ENCODE measurements at places on chromosomes 5 and 9.

GRCh38 chr5:134174841-134175839, 1.6 kb downstream of the SKP1 start:
- no peak for DNase-seq

GRCh38 chr5:168579488-168580226, 489 bp upstream of the PANK3 start:
- peak; percentile 95 for DNase-seq

DNA sequence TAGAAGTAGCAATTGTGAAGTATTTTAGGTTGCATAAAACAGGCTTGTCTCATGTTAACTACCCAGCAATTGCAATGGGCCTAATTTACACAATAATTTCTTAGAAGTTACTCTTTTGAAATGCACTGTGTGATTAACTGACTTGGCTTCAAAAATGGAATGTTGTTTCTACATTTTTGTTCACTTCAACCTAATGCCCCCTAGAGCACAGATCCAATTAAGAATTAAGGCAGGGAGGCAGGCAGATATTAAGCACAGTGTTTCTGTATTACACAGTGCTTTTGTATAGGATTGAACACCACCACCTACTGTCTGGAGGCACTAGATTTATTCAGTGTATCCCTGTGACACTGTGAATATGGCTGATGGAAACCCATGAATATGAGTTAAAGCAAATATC, 302.1 kb downstream of the FBXL17 start:
- DNase-seq: no peak

GRCh38 chr5:78221467-78221866, 73.0 kb downstream of the AP3B1 start:
- no peak for DNase-seq

DNA sequence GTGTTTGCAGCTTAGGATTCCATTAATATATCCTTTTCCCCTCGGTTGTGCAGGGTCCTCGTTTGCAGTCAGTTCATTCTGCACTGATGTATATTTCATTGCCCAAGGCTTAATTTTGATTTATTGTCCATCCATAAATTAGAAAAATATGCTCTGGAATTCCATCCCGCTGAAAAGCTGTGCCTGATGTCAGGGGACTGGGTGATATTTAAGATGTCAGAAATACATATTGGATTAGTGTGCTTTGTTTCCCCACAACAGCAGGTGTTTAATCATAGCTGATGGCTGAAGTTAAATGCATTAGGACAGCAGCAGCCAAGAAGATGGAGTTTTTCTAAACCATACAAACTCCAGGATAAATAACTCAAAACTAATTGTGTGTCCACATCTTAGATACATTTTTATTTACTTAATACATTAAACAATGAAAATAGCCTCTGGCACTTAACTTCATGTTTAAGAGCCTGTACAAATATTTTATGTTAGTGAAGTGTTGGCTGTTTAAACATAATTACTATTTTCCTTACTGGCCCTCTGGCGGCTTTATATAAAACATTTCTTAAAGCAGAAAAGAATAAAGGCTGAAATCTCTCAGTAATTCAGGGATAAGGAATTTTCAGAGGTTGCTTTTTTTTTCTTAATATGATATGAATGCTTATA, 170.4 kb upstream of the TBCA start:
- no peak for DNase-seq

- DNase-seq: no peak
Observed at GRCh38 chr9:128361296-128361985, 9.7 kb upstream of the URM1 start.

DNA sequence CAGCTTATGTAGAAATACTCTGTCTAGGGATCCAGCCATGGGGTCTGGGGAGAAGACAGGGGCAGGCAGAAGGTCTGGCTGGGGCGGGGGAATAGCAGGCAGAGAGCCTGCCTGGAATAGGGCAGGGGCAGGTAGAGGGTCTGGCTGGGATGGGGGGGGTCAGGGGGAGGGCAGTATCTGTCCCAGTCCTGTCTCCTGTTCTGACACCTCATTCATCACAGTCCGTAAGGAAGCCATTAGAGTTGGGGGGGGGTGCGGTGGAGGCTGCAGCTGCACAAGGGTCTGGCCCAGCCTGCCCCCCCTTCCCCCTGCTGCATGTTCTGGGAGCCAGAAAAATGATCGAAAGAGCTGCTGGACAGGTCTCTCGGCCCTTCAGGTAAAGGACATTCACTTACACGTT, 32.6 kb downstream of the CNTFR start:
- no peak for DNase-seq

- DNase-seq: no peak
Observed at GRCh38 chr5:618450-618849, 6.3 kb downstream of the CEP72 start.

DNA sequence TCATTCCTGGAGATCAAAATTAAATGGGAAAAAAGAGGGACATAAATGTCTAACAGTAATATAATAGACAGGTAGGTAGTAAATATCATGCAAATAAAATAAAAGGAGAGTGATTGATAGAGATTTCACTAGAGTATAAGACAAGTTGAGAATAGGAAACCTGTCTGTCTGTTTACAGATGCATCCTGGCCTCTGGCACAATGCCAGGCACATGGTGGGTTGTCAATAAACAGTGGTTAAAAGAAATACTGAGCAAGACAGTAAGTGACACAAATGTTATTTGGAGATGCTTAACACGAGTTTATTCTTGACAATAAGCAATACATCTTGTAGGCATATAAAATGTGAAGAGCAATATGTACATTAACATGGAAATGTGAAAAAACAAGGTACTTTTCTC, 33.3 kb downstream of the RICTOR start:
- DNase-seq: no peak

DNA sequence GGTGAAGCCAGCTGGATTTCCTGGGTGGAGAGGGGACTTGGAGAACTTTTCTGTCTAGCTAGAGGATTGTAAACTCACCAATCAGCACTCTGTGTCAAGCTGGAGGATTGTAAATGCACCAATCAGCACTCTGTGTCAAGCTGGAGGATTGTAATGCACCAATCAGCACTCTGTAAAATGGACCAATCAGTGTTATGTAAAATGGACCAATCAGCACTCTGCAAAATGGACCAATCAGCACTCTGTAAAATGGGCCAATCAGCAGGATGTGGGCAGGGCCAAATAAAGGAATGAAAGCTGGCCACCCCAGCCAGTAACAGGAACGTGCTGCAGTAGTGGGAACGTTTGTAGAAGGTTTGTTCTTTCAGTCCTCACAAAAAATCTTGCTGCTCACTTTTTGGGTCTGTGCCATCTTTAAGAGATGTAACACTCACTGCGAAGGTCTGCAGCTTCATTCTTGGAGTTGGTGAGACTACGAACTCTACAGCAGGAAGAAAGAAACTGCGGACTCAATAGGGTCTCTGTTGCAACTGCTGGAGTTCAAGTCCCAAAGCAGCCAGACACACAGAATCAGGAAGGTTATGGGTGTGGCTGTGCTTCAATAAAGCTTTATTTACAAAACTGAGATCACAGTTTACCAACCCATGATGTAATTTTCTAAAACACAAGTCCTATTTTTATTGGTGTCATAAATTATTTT, 145.7 kb upstream of the ERCC6L2 start:
- DNase-seq: no peak

GRCh38 chr9:38727497-38728001, 7.6 kb upstream of the FAM240B start:
- DNase-seq: no peak

GRCh38 chr5:126988021-126988569, 42.3 kb downstream of the MARCHF3 start:
- DNase-seq: peak; percentile 5

- no peak for DNase-seq
Observed at GRCh38 chr5:219991-220390, 1.9 kb downstream of the SDHA start.

GRCh38 chr9:36873247-36873875, 160.7 kb downstream of the PAX5 start:
- DNase-seq: peak; percentile 59

DNA sequence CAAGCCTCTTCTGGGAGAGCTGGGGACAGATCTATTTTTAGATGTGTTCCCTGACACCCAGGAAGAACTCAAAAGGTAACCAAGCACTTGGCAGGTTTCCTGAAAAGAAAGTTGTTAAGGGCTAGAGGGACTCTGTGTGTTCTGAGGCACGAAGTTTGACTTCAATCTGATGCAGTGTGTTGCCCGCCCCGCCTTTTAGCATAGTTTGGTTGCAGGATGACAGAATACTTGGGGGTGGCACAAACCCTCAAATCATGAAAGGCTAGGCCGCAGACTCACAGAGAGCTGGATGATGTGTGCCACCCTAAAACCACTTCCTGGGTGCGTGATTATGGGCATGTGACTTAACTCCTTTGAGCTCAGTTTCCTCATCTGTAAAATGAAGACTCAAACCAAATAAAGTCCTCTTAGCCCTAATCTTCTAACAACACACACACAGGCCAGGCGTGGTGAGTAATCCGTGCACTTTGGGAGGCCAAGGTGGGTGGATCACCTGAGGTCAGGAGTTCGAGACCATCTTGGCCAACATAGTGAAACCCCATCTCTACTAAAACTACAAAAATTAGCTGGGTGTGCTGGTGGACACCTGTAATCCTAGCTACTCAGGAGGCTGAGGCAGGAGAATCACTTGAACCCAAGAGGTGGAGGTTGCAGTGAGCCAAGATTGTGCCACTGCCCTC, 12.8 kb upstream of the NDFIP1 start:
- DNase-seq: peak; percentile 79

- DNase-seq: no peak
Observed at GRCh38 chr5:144032375-144032774, 138.1 kb downstream of the YIPF5 start.

- no peak for DNase-seq
Observed at GRCh38 chr5:14309878-14310531, 166.9 kb downstream of the TRIO start.

GRCh38 chr5:20972419-20972925, 984.5 kb upstream of the CDH18 start:
- DNase-seq: no peak

DNA sequence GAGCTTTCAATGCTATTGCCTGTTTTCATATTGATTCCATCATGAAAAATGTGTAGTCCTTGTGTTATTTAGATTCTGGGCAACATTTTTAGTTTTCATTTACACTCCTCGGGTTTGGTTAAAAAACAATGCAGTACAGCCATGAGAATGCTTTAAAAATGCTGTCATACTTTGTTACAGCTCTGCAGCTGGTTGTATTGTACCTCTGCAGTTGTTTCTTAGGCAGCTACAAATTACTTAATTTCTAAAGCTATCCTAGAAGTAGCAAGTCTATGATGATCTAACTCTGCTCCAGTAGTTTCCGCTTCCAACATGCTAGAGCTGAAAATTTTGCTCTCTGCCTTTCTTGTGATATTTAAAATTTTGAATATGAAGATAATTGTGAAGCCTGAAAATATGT, 20.2 kb downstream of the SNX18 start:
- no peak for DNase-seq

DNA sequence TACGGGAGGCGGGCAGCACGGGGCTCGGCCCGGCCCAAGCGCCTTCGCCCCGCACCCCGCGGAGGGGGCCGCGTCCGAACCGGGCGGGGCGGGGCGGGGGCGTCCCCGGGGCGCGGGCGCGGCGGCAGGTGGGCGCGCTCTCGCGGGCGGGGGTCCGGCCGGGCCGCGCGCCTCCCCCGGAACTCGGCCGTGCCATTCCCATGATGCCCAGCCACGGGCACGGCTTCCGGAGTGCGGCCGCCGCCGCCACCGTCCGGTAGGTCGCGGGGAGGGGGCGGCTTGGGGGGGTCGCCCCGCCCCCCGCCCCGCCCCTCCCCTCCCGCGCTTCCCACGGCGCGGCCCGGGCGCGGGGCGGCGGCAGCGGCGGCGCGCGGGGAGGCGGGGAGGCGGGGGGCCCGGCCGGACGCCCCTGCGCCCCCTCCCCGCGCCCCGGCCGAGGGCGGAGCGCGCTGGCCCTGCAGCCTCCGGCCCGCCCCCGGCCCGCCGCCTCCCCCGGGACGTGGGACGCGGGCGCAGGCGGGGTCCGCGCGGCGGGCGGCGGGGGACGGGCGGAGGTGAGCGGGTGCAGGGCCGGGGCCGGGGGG, at the start of gene PPP1R26:
PPP1R26 (plus strand) TSS at position 314 of the 584 bp plus-strand sequence. CDS start 4,729 bp downstream, outside the sequence.
- DNase-seq: no peak

- DNase-seq: no peak
Observed at GRCh38 chr9:21320465-21320864, 14.7 kb downstream of the KLHL9 start.

DNA sequence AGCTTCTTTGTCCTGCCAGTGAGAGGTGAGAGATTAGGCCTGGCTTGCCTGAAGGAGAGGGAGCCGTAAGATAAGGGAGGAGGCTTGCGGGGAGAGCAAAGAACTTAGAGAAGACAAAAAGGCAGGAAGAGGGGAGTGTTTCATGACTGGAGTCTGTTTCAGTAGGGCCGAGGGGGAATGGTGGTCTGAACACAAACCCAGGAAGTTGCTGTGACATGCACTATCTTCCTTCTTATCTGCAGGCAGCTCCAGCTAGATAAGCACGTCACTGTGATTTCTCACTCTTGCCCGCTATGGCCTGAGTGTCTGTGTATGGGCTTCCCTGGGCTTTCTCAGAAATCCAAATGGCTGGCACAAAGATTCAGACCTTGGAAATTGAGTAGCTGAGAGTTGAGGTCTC, 307.5 kb upstream of the CLINT1 start:
- DNase-seq: no peak

- no peak for DNase-seq
Observed at GRCh38 chr9:123302348-123303214, 34.2 kb upstream of the STRBP start.

- DNase-seq: no peak
Observed at GRCh38 chr5:87282269-87282668, 14.6 kb downstream of the RASA1 start.

- DNase-seq: no peak
Observed at GRCh38 chr9:75974016-75974766, 83.7 kb downstream of the PCSK5 start.

DNA sequence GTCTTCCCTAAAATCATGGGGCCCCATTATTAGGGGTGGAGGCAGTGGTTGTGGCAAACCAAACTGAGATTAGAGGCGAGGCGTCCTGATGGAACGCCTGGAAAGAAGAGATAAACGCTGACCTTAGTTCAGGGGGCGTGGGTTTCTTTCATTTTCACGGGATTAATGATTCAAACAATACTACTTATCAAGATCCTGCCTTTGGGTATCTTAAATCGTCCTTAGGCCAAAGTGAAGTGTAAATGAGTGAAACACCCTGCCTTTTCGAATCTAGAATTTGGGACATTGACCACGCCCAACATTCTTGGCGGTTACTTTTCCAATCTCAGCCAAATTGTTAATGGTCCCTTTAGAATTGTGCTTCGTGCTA, 1.0 kb upstream of the UBTD2 start:
- no peak for DNase-seq

GRCh38 chr9:122122903-122123632, 30.0 kb upstream of the TTLL11 start:
- DNase-seq: peak; percentile 50

Measured in stimulated activated CD4-positive, alpha-beta T cell treated with anti-CD3 and anti-CD28 coated beads, Interleukin-2, amount 100 ng/mL, for 4 hours (primary cell).